Immature natural killer cell (primary cell): ENCODE measurements at places on chromosomes 5 and 9. TPM values are rescaled to one million over a fixed set of nuclear protein-coding genes. Genes with fewer than 3 reads are reported as not detected.
A peak's percentile ranks its signal among the peaks of the same experiment; 100 is the strongest.

DNA sequence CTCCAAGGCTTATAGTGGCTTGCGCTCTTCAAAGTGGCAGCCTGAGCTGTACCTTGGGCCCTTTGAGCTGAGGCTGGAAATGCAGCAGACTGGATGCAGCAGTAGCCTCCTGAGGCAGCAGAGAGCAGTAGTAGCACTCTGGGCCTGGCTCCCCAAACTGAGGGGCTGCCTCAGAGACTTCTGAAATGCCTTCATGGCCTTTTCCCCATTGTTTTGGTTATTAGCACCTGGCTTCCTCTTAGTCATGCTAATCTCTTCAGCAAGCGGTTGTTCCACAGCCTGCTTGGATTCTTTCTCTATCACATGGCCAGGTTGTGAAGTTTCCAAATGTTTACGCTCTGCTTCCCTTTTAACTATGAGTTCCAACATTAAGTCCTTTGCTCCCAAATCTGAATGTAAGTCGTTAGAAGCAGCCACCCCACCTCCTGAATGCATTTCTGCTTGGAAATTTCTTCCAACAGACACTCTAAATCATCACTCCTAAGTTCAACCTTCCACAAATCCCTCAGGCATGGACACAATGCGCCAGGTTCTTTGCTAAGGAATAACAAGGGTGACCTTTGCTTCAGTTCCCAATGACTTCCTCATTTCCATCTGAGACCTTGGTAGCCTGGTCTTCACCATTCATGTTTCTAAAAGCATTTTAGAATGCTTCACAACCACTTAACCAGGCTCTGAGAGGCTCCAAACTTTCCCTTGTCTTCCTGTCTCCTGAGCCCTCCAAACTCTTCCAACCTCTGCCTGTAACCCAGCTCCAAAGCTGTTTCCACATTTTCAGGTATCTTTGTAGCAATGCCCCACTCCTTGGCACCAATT, 145.8 kb downstream of the ZDHHC21 start:
- no peaks in the 10 kb centered on the region for H3K27me3 ChIP-seq
- no peak overlapping the region for H3K4me3 ChIP-seq
- H3K4me1 ChIP-seq = no peaks in the 10 kb centered on the region
- H3K27ac ChIP-seq = no peak overlapping the region
- no peak for DNase-seq

DNA sequence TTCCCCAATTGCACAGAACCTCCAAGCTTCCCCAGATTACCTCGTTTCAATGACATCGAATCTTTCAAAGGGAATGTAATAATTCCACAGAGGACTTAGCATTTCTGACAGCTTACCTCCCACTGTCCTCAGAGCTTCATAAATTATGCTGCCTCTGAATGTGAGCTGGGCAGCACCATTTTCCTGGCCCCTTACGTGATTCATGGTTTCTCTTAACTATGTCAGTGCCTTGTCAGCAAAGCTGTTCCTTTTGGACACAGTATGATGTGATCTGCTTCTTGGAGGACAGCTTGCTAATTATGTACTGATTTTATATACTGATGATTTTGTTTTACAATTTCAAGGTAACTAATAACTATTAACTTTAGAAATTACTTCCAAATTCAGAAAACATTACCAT, 27.7 kb upstream of the SSBP2 start:
- peak overlapping the region; percentile 95 for H3K27ac ChIP-seq
- peak overlapping the region; percentile 88 for H3K4me3 ChIP-seq
- H3K36me3 ChIP-seq = no peaks in the 10 kb centered on the region
- no peaks in the 10 kb centered on the region for H3K27me3 ChIP-seq
- no peak for DNase-seq

Gene SUSD3
- 3.5 TPM for polyA plus RNA-seq

Gene NPDC1
- 0.36 TPM for polyA plus RNA-seq

GRCh38 chr9:104258296-104259011, 164.3 kb downstream of the SMC2 start:
- no peak overlapping the region for H3K27ac ChIP-seq
- no peaks in the 10 kb centered on the region for H3K4me1 ChIP-seq
- no peak for DNase-seq
- H3K4me3 ChIP-seq = no peak overlapping the region
- H3K27me3 ChIP-seq = no peaks in the 10 kb centered on the region

Gene ZNF366
- polyA plus RNA-seq = 0.62 TPM

Gene TOR2A
- 49.9 TPM for polyA plus RNA-seq

GRCh38 chr5:163404364-163405173, 32.8 kb upstream of the CCNG1 start:
- H3K4me3 ChIP-seq = no peak overlapping the region
- no peaks in the 10 kb centered on the region for H3K36me3 ChIP-seq
- DNase-seq = no peak
- no peaks in the 10 kb centered on the region for H3K27me3 ChIP-seq
- no peak overlapping the region for H3K27ac ChIP-seq

GRCh38 chr5:114924769-114925168, 244.9 kb downstream of the TRIM36 start:
- no peak overlapping the region for H3K27ac ChIP-seq
- no peak for DNase-seq
- H3K4me1 ChIP-seq = no peaks in the 10 kb centered on the region
- no peak overlapping the region for H3K4me3 ChIP-seq

GRCh38 chr5:159913501-159913900, 2.8 kb upstream of the ADRA1B start:
- peaks cover 25% of the 10 kb centered on the region for H3K27me3 ChIP-seq
- peaks cover 13% of the 10 kb centered on the region for H3K4me1 ChIP-seq
- DNase-seq = no peak

Gene PLCXD3
- polyA plus RNA-seq = not detected

DNA sequence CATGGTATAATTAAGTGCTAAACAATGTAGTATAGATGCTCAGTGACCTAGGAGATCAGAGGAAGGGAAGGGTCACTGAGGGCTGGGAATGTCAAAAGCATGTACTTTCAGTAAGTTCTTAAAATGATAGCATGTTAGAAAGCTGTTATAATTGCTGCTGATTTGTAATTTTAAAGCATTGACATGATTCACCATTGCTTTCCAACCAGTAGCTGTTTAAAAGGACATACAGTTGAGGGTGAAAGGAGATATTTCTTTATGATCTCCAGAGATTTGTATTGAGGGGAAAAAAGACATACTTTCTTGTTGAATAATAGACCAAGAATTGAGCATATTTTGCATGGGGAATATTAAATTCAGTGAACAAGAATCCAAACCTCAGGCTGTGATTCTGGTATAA, 1.2 kb upstream of the SLC1A3 start:
- H3K4me1 ChIP-seq = peaks cover 12% of the 10 kb centered on the region
- H3K36me3 ChIP-seq = no peaks in the 10 kb centered on the region
- peaks cover 17% of the 10 kb centered on the region for H3K27me3 ChIP-seq
- H3K27ac ChIP-seq = no peak overlapping the region
- no peak for DNase-seq

Gene C1QTNF2
- polyA plus RNA-seq = not detected

Gene OR1Q1
- polyA plus RNA-seq = not detected

- no peak overlapping the region for H3K4me3 ChIP-seq
- H3K27me3 ChIP-seq = peaks cover 5% of the 10 kb centered on the region
- no peak for DNase-seq
- H3K27ac ChIP-seq = no peak overlapping the region
Observed at GRCh38 chr5:170854566-170854965, 7.3 kb upstream of the RANBP17 start.

Gene TAF11L5
- not detected for polyA plus RNA-seq

DNA sequence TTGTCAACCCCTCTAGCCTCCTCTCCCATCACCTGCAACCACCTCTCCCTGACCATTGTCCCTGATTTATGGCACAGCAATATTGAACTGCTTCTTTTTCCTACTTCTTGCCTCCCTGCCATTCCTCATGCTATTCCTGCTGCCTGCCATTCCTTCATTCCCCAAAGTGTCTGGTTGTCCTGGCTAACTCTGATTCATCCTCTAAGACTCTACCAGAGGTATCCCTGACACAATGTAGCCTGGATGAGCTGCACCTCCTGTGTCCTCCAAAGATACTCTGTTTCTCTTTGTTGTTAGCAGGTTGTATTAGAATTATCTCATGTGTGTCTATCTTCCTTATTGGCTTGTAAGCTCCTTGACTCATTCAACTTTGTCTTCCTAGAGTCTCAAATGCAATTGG, 53.5 kb upstream of the PTPN3 start:
- no peaks in the 10 kb centered on the region for H3K36me3 ChIP-seq
- peaks cover 2% of the 10 kb centered on the region for H3K27me3 ChIP-seq
- H3K27ac ChIP-seq = no peak overlapping the region
- H3K4me3 ChIP-seq = no peak overlapping the region
- no peak for DNase-seq

Gene ASB6
- polyA plus RNA-seq = 26.6 TPM

Gene ARID3C
- polyA plus RNA-seq = not detected

GRCh38 chr9:88922091-88922490, 69.2 kb upstream of the S1PR3 start:
- peak overlapping the region; percentile 37 for H3K27ac ChIP-seq
- H3K4me3 ChIP-seq = peak overlapping the region; percentile 19
- H3K36me3 ChIP-seq = no peaks in the 10 kb centered on the region
- H3K27me3 ChIP-seq = peaks cover 8% of the 10 kb centered on the region
- peak; percentile 30 for DNase-seq

Gene SEMA5A
- not detected for polyA plus RNA-seq

Gene LECT2
- polyA plus RNA-seq = not detected

Gene TNFSF8
- 3.1 TPM for polyA plus RNA-seq

GRCh38 chr5:172800088-172800551, 29.1 kb upstream of the DUSP1 start:
- no peaks in the 10 kb centered on the region for H3K27me3 ChIP-seq
- no peak overlapping the region for H3K27ac ChIP-seq
- H3K4me3 ChIP-seq = no peak overlapping the region
- no peaks in the 10 kb centered on the region for H3K4me1 ChIP-seq
- H3K36me3 ChIP-seq = no peaks in the 10 kb centered on the region
- DNase-seq = no peak

DNA sequence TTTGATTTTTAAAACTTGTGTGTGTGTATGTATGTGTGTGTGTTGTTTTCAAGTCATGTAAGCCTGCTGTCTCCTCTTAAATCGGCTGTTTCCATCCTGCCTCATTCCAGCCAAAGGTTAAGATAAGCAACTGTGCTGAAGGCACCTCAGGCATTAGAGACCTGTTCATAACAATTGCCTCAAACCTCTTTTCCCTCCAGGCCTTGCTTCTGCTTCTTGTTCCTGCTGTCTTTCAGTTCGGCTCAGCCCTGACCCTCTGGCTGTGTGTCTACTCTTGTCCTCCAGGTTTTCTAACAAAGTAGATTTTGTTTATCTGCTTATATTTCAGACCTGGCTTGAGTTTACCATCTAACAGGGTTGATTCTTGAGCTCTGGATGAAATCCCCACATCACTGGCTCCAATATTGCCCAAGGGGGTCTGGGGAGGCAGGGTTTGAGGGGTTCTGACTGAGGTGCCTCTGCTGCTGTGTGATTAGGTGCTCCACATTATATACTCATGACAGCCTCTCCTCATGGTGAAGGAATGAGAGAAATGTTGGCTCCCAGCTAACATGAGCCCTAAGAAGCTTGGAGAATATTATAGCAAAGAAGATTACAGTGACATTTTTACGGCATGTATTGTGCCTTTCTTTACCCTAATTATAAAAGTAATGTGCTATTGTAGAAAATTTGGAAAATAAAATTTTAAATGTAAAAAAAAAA, 229.7 kb upstream of the PIK3R1 start:
- H3K27ac ChIP-seq = no peak overlapping the region
- no peaks in the 10 kb centered on the region for H3K4me1 ChIP-seq
- H3K4me3 ChIP-seq = no peak overlapping the region

Gene PIP5KL1
- not detected for polyA plus RNA-seq

Gene SAPCD2
- 0.95 TPM for polyA plus RNA-seq

GRCh38 chr5:166493612-166494011, 1797.8 kb upstream of the WWC1 start:
- H3K27ac ChIP-seq = no peak overlapping the region
- H3K4me3 ChIP-seq = no peak overlapping the region
- no peak for DNase-seq
- no peaks in the 10 kb centered on the region for H3K27me3 ChIP-seq
- no peaks in the 10 kb centered on the region for H3K36me3 ChIP-seq
- H3K4me1 ChIP-seq = no peaks in the 10 kb centered on the region

- no peaks in the 10 kb centered on the region for H3K27me3 ChIP-seq
- no peak for DNase-seq
- no peak overlapping the region for H3K4me3 ChIP-seq
- H3K4me1 ChIP-seq = no peaks in the 10 kb centered on the region
- no peak overlapping the region for H3K27ac ChIP-seq
Observed at GRCh38 chr5:158642879-158643278, 456.8 kb downstream of the EBF1 start.

Gene ACOT12
- polyA plus RNA-seq = not detected

GRCh38 chr5:113050721-113051382, 74.3 kb downstream of the DCP2 start:
- H3K27me3 ChIP-seq = no peaks in the 10 kb centered on the region
- H3K36me3 ChIP-seq = no peaks in the 10 kb centered on the region
- H3K27ac ChIP-seq = no peak overlapping the region
- no peak for DNase-seq
- H3K4me3 ChIP-seq = no peak overlapping the region
- H3K4me1 ChIP-seq = no peaks in the 10 kb centered on the region

DNA sequence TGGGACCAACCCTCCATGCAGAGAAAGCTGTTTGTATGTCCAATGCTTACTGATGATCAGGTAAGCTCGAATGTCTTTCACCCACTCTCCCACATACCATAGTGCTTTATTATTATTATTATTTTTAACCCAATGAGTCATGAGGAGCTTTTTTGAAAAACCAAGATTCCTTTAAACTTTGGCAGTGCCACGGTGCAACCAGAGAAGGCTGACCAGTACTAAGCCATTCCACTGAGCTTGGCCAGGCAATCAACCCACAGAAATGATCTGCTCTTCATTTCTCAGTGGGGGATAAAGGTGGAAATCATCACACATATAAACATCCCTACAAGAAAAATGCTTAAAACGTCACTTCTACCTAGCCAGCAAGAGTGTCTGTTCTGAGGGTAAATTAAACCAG, 35.5 kb downstream of the JAKMIP2 start:
- DNase-seq = no peak
- H3K27me3 ChIP-seq = peaks cover 2% of the 10 kb centered on the region

Gene DCTN3
- polyA plus RNA-seq = 201 TPM

DNA sequence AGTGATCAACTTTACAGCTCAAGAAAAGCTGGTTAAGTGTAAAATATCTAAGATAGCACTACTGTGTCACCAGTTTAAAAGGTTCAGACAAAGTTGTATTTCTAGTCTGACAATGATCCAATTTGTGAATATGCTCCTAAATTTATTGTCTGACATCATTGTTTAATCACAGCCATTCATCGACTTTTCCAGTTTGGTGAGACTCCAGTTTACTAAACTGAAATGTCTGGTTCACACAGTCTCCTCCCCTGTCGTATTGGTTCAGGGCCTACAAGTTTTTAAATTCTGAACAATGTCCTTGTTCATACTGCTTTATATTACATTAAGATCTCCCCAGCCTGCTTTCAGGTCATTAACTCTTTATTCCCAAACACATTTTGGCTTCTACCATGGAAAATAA, 161.4 kb downstream of the CHSY3 start:
- no peaks in the 10 kb centered on the region for H3K27me3 ChIP-seq
- H3K4me3 ChIP-seq = no peak overlapping the region
- no peak for DNase-seq
- no peaks in the 10 kb centered on the region for H3K4me1 ChIP-seq
- no peaks in the 10 kb centered on the region for H3K36me3 ChIP-seq
- no peak overlapping the region for H3K27ac ChIP-seq

GRCh38 chr5:172151661-172152210, 36.3 kb downstream of the STK10 start:
- H3K27ac ChIP-seq = peak overlapping the region; percentile 97
- peaks cover 48% of the 10 kb centered on the region for H3K36me3 ChIP-seq
- peaks cover 97% of the 10 kb centered on the region for H3K4me1 ChIP-seq
- H3K4me3 ChIP-seq = peak overlapping the region; percentile 85

Gene FAM78A
- 5.0 TPM for polyA plus RNA-seq
